GM04503 (cell line): ENCODE measurements at places on chromosomes 3 and 15.

DNA sequence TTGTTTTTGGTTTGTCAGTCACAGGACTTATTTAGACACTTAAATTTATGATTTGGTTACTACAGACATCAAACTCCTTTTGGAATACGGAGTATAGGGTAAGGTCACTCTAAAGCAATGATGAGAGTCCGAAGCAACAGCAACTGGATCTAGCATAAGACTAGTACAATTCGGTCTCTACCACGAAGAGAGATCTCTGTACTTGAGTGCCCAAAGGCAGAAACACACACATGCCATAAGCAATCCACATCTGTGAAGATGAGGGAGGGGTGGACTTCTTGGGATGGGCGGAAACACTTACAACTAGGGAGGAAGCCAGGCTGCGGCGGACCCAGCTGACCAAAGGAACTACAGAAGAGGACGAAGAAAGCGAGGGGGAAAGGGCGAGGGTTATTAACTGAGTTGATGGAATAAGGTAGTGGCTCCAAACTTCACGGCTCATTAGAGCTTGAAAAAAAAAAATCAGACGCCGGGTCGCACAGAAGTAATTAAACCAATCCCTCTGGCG is 595 bp downstream of the DPH6 start:
- DNase-seq: no peak

- DNase-seq: no peak
These were observed 98.6 kb upstream of the ABHD17C start for GRCh38 chr15:80596521-80596976.

- DNase-seq: no peak
These were observed 517.5 kb upstream of the UBE2E2 start for GRCh38 chr3:22685597-22685996.

GRCh38 chr3:168884353-168884903 is 779.1 kb downstream of the MECOM start:
- peak; percentile 19 for DNase-seq

- no peak for DNase-seq
These were observed 81.9 kb upstream of the CDV3 start for GRCh38 chr3:133491481-133492059.

GRCh38 chr3:62167566-62168262 is 205.6 kb downstream of the FEZF2 start:
- DNase-seq: no peak
